ENCODE measurements at places on chromosomes 13 and 19.
A peak's percentile ranks its signal among the peaks of the same experiment; 100 is the strongest.

DNA sequence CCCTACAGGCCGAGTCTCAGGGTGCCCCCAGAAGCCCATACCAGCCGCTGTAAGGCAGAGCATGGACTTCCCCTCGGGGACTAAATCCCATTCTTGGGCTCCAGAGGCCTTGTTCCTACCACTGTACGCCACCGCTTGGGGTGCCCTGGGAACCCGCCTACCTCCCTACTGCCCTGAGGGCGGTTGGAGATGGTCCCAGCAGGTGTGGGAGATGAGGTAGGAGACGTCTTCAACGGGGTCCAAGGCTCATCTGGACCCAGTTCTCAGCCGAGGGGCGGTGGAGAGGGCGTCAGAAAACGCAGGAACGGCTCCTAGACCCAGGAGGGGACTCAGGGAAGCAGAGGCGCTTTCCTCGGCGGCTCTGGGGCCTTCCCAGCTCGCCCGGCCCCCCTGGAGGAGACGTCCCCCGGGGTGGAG is 833 bp upstream of the ZIK1 start:
- no peak for DNase-seq

- DNase-seq, result no peak
Measured at GRCh38 chr13:107241381-107241780, 673.4 kb upstream of the ARGLU1 start.

DNA sequence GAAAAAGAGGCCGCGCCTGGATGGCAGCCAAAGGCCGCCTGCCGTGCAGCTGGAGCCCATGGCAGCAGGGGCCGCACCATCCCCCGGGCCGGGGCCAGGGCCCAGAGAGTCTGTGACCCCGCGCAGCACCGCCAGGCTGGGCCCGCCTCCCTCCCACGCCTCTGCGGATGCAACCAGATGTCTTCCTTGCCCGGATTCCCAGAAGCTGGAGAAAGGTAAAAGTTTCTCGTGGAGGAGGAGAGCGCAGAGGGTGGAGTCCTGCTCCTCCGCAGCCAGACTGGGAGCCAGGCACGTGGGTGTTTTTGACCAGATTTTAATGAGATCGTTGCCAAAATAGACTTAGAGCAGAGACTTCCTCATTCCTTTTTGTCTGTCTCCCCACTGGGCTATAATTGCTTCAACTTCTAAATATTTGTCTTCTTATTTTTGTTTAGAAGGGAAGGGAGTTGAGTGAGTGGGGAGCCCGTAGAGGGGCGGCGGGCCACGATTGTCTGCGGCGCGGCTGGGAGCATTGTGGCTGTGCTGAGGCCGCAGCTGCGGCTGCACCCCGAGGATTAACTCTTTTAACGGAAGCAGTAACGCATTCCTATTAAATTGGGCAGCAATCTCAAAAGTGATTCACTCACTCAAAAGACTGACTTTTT is 22.8 kb upstream of the NDUFS7 start:
- DNase-seq, result peak; percentile 84

DNA sequence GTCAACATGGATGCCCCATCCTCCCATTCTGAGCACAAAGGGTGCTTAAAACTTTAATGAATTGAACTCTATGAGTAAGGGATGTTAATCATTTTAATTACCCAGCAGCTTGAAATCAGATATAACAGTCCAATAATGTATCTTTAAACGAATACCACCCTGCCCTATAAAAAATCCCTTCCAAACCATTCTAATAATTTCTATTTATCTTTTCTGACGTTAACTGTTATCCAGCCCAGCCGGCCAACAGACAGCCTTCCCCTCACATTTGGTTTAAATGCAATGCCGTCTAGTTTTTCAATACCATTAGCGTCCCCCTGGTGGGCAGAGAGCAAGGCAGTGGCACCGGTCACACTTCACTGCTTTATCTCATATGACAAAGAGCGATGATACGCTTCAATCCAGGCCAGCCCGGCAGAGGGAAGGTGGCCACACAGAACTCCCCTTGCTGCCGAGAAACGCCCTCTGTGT is 402.2 kb upstream of the ZNF507 start:
- no peak for DNase-seq

DNA sequence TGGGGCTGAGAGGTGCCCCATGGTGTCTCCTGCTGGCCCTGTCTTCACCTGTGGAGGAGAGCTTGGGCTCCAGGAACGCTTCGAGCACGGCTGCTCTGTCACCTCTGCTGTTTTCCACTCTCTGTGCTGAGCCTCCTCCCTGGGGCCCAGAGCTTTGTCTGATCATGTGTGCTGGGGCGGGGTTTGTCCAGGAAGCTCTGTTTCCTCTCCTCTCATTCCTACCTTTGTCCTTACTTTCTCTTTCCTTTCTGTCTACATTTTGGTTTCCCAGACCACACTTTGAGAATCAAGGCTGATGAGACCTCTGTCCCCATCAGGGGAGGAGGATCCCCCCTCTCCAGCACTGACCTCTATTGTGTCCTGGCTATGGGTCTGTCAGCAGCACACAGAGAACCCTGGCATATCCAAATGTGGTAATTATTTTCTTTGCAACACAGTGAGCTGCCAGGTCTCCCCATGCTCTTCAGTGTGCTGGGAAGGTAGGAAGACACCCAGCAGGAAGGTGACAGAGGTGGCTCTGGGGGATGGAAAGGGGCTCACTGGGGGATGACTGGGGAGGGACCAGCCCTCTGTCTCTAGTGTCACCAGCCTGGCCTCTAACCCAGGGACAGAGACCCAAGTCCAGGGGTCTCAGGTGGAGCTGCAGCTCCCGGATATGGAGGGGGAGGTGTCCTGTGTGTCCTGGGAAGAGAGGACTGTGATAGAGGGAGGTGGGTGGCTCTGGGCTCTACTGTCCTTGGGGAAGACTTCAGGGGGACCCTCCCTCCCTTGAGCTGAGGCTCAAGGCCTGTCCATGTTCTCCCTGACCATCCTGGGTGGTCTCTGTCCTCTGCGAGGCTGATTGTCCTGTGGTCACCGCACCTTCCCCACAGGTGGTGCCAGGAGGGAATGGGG is at the start of gene CEACAM1:
Gene CEACAM1, minus strand, starts transcription at position 128 of the 894 bp plus-strand sequence. Its CDS starts 107 bp downstream, at position 21.
- no peak for DNase-seq

DNA sequence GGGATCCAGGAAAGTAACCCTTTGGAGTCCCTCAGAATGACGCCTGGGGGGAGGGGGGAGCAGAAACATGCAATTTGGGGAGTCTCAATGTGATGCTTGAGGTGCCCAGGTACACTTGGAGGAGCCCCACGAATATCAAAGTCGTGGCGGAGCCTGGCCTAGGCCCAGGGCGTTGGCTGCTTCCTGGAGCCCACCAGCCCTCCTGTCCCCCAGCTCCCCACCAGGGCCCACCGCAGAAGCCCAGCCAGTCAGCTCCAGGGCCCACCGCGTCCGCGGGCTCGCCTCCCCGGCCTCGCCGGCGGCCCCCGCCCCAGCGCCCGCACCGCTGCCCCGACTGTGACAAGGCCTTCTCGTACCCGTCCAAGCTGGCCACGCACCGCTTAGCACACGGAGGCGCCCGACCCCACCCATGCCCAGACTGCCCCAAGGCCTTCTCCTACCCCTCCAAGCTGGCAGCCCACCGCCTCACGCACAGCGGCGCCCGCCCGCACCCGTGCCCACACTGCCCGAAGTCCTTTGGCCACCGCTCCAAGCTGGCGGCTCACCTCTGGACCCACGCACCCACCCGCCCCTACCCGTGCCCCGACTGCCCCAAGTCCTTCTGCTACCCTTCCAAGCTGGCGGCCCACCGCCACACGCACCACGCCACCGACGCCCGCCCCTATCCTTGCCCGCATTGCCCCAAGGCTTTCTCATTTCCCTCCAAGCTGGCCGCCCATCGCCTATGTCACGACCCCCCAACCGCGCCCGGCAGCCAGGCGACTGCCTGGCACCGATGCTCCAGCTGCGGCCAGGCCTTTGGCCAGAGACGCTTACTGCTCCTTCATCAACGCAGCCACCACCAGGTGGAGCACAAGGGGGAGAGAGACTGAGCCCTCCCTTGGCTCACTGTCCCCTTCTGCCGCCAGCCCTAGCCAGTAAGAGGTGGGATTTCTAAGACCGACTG is 2.1 kb downstream of the ZNF575 start:
- peak; percentile 40 for DNase-seq

DNA sequence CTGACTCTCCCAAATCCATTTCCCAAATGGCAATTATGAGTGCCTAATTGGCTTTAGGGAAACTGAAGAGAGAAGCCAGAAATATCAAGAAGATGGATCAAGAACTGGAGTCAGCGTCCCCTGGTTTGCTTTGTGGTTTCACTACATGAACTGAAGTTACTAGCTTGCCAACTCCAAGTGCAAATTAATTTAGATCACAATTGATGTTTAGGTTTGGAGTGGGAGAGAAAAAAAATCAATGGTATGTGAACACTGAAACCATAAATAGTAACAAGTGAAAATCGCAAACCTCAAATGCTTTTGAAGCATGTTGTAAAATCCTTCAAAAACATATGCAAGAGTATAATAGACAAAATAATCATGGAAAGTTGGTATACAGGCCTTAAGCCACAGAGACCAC is 1528.6 kb upstream of the SLC10A2 start:
- DNase-seq, result no peak

Data from hippocampal formation (tissue), 2 donors.